IMR-90 (cell line): ENCODE measurements at places on chromosomes 7 and 10.

DNA sequence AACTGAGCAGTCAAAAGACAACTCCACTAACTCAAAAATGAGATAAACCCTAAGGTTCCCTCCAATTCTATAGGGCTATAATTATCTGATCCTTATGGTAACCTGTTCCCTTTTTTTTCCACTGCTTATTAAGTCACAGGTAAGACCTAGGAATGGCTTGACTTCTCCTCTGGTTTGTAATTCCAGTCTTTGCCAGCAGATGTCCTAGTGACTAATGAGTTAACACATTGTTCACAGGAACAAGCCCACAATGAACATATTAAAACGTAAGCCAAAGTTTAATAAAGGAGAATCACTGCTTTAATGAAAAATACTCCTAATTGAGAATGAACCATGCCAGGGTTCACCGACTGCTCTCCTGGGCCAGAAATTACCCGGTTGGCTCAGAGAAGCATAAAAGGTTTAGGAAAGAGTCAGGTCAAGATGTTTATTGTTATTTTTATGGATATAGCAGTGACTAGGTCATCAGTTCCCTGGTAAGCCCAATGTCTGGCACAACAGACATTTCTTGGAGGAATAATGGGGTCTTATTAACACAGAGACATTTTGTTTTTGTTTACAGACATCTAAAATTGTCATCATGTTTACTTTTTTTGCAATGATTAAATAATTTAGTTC is 120.1 kb downstream of the ELAPOR2 start:
- peak; percentile 60 for DNase-seq
- H3K4me1 ChIP-seq, result no peaks in the 10 kb centered on the region
- no peaks in the 10 kb centered on the region for H3K27me3 ChIP-seq
- no peak overlapping the region for H3K27ac ChIP-seq

DNA sequence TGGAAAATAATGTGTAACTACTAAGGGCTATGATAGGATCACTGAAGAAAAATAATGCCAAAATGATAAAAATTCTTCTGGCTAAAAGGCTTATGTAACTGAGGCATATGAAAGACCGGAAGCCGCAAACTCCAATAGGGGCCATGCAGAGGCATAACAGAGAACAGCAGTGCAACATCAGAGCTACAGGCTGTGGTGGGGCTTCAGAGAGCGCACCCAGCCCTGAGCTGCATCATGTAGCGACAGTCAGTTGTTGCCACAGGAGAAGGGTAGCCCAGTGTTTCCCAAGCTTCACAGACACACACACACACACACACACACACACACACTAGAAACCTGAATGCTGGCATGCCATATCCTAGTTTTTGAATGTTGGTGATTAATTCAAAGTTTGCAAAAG is 9.3 kb downstream of the LLCFC1 start:
- no peak for DNase-seq
- H3K27me3 ChIP-seq, result no peaks in the 10 kb centered on the region
- no peak overlapping the region for H3K4me3 ChIP-seq
- H3K4me1 ChIP-seq, result no peaks in the 10 kb centered on the region
- no peak overlapping the region for H3K27ac ChIP-seq

DNA sequence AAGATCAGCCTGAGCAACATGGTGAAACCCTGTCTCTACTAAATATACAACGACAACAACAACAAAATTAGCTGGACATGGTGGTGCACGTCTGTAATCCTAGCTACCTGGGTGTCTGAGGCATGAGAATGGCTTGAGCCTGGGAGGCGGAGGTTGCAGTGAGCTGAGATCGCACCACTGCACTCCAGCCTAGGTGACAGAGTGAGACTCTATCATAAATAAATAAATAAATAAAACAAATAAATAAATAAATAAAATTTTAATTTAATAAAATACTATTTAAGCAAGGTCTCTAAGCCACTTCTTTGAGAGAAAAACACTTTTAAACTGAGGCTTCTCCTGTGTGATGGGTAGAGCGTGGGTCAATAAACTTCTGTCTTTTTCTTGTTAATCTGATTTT is 38.3 kb downstream of the MICU1 start:
- DNase-seq, result no peak
- no peaks in the 10 kb centered on the region for H3K27me3 ChIP-seq
- no peak overlapping the region for H3K27ac ChIP-seq
- H3K4me1 ChIP-seq, result no peaks in the 10 kb centered on the region
- 0 out of 2 replicates have a peak, but pooled peaks cover 1% of the 10 kb centered on the region for H3K36me3 ChIP-seq

- no peaks in the 10 kb centered on the region for H3K27me3 ChIP-seq
- no peak for DNase-seq
- H3K27ac ChIP-seq, result no peak overlapping the region
- no peaks in the 10 kb centered on the region for H3K4me1 ChIP-seq
- H3K36me3 ChIP-seq, result no peaks in the 10 kb centered on the region
- no peak overlapping the region for H3K4me3 ChIP-seq
These were observed 47.9 kb upstream of the DOCK1 start for GRCh38 chr10:126857178-126857806.

DNA sequence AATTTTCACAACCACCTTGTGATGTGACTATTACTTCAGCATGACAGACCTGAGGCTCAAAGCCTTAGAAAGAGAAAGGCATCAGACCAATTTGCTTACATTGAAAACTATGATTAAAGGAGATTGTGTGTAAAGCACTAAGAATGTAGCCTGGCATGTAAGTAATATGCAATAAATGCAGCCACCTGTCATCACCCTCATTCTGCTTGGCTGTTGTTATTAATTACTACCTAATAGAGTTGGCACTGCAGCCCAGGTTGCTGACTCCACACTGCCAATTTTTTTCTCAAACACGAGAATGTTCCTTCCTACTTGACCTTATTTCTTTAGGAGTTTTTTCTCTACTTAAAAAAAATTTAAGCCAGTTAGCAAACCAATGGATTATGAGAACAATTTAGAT is 61.2 kb upstream of the NPVF start:
- DNase-seq, result no peak
- H3K4me1 ChIP-seq, result no peaks in the 10 kb centered on the region
- H3K27me3 ChIP-seq, result no peaks in the 10 kb centered on the region

DNA sequence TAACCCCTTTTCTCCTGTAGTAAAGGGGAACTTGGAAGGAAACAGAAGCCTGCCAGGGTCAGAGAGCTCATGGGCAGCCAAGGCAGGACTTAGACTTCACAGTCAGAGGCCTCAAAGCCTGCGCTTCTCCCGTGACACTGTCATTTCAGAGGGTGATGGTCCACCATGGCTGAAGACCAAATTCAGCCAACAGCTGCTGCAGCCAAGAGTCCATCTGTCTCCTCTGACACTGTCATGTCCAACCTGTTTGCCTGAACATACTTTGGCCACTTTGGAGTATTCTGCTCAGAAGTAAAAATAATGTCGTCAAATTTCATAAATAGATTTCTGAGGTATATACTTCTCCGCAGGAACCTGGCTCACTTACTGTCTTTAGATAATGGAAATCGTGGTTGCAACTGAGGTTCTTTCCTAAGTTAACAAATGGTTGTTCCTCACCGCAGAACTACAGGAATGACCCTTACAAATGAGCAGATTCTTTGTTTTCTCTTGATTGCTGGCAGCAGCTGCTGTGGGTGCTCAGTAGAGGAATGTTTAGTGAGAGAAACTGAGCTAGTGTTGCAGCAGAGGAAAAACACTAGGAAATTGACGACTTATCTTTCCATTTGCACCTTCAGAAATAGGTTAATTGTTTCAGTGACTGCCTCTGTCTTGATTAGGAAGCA is 626.5 kb downstream of the SDK1 start:
- no peak overlapping the region for H3K4me3 ChIP-seq
- H3K36me3 ChIP-seq, result no peaks in the 10 kb centered on the region
- no peaks in the 10 kb centered on the region for H3K4me1 ChIP-seq
- DNase-seq, result no peak
- no peak overlapping the region for H3K27ac ChIP-seq
